Activated CD4-positive, alpha-beta T cell treated with anti-CD3 and anti-CD28 coated beads, Interleukin-10, Interleukin-2, amounts not matched to agents 100 ng/mL and 50 ng/mL, durations not matched to agents 16 hours and 8 hours (primary cell): ENCODE measurements at places on chromosomes 7 and 10.

DNA sequence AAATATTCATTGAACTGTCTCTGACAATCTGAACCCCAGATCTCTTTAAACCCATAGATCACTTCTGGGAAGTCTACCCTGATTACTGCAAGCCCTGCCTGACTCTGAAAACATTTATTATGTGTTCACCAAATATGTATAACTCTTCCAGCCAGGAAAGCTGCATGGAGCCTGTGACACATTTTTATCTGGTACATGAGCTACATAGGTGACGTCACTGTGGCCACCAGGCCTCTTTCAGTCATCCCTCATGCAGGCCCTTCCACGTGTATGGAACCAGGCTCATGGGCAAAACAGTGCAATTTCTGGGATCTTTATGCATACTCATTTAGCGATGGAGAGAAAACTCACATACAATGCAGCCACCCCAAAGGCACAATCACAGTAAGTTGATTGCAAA lies 133.9 kb upstream of the NUPR2 start:
- no peak for DNase-seq

DNA sequence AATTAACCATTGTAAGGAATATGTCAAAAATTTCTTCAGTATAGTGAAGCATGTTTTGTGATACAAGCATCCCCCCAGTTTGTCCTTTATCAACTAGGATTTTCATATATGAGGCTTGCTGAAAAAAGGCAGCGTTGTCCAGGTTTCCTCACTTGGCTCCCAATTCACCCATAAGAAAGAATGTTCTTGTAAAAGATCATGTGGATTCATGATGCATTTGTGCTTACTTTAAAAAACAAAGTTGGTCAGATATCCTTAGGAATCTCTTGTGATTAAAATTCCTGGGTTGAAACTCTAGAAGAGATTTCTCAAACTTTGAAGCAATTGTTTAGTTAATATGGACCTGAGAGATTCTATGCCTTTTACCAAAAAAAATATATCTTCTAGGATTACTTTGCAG lies 181.8 kb downstream of the KIAA1217 start:
- no peak for DNase-seq

DNA sequence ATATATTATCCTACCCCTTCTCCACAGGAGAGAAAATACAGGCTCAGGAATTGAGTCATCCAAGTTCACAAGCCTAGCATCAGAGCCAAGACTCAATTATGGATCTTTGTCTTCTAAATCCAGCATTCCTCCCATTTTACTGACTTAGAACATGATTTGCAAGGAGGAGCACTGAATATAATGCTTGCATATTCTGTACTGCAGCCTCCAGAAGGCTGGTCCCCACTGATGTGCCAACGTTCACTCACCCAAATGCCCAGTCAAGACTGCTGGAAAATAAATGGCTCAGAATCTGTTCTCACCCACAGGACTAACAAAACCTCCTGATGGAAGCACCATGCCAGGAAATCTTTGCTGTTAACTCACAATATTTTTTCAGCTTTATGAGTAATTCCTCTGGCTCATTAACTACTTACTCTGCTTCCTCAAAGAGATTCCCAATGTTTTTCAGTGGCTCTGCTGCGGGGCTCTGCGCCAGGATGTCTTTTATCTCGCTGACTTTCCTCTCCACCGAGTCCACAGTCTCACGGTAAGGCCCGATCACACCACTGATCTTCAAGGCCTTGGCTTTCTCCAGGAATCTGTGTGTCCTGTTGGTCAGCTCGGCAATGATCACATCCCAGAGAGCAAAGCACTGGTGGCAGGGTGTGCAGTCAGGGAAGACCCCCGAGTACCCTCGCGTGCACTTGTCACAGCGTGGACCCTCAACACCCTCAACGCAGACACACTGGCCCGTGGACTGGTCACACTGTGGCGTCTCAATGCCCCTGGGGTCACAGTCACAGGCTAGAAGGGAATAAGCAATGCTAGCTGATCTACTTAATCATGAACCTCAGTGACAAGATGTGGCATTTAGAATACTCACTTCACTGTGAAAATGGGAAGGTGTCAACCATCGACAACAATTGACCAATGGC lies 48.8 kb downstream of the DLD start:
- DNase-seq: no peak

DNA sequence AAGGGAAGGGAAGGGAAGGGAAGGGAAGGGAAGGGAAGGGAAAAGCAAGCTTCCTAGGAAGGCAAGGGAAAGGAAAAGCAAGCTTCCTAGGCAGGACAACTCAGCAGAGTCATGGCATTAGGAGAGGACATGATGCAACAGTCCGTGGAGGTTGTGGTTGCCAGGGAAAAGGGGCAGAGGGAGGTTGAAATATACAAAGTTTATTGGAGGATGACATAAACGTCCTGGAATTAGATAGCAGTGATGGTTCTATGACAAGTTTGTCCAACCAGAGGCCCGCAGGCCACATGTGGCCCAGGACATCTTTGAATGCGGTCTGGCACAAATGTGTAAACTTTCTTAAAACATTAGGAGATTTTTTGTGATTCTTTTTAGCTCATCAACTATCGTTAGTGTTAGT lies 59.8 kb upstream of the OPN4 start:
- no peak for DNase-seq

DNA sequence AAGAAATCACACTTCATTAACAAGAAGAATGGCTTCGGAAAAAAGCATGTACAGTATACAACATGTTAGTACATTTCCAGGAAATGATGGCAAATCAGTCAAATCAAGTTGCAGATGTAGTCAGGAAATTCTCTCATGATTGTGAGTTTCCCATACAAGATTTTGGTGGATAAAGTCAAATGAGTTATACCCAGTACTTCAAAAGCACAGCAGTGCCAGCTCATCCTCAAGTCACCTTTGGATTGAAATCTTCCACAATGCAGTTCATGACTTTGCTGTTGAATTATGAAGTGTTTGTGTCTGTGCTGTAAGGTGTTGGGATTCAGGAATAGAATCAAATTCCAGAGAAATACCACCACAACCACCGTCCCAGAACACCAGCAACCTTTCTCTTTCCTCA lies 301.3 kb upstream of the BMPER start:
- no peak for DNase-seq

DNA sequence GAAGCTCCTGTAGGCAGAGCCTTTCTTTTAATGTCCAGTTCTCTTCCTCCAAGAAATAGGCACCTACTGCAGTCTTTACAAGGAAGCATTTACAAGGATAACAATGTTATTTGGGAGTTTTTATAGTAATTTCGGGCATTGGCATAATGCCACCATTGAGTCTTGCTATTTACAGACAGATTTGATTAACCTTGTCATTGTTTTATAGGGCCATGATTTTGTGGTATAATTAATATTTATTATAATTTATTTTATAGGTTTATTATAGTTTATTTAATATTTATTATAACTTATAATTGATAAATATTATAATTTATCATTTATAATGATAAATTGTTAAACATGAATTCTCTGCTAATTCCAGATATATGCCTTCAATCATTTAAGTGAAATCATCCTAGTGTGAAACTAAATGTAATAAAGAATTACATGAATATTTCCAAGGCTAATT lies 573 bp upstream of the POT1 start:
- no peak for DNase-seq

DNA sequence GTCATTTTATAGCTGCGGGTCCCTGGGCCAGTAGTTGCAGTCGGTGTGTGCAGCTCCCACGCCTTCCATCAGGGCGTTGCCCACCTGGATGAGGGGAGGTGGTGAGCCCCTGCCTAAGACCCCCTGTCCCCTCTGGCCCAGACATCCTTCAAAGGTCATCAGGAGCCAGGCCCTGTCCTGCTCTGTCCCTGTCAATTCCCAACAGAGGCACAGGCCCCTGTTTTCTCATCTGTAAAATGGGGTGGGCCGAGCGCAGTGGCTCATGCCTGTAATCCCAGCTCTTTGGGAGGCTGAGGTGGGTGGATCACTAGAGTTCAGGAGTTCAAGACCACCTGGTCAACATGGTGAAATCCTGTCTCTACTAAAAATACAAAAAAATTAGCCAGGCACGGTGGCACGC lies 128.5 kb upstream of the TNRC18 start:
- DNase-seq: no peak

DNA sequence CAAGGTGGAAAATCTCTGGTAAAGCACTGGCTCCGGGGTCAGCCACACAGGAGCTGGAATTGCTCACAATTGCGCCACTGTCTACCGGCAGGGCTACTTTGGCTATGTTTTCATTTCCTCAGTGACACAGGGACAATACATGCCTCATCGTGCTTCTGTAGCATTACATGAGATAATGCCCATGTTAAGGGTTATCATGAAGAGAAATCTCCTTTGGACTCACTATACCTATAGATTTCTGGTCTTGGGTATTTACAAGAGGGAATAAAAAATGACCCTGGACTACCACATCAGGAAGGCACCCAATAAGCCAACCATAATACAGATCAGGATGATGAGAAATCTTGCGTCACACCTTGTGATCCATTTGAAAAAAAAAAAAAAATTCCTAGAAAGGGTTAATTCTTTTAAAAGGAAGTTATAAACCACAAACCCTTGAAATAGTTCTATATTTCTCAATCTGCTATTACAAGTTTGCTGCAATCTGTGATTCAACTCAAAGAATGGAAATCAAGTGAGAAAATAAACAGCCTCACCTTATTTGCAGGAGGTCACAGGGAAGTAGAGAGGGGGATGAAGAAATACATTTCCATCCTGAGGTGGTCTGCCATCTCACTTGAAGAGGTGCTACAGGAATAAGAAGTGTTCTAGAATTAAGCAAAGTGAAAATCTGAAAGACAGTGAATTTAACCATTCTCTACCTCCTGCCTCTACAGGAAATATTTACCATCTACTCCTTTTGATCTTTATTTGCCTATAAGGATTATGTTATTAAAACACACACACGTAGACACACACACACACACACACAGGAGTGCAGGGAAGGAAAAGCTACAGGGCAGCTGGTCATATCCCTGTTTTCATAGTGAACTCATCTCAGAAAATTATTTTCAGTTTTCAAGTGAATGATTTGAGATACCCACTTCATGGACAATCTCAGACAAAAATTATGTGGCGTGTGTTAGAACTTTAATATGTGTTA lies 231.3 kb upstream of the CELF2 start:
- DNase-seq: no peak

GRCh38 chr10:7335977-7336376 lies 74.9 kb downstream of the SFMBT2 start:
- no peak for DNase-seq

DNA sequence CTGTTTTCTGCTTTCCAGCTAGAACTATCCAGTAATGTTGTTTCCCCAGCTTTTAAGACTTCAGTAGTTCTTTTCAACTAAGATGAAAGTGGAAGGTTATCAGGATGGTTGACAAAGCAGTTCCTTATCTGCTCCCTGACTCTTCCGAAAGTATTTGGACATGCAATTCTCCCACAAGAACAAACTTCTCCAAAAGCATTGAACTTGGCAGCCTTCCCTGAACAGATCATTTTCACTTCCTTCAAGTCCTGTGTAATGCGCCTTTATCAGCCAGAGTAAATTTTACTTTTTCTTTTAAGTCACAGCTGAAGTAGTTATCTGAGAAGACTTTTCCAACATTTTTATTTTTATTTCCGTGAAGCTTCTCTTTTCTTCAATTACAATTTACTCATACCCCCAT lies 39.7 kb downstream of the CDC14C start:
- DNase-seq: no peak

- DNase-seq: no peak
Measured at GRCh38 chr7:139901901-139902300, 72.8 kb downstream of the TBXAS1 start.
